Left hindlimb (tissue), 1 donor: ENCODE measurements at places on chromosomes 12 and 14.

- no peak for DNase-seq
Measured at GRCh38 chr14:73428353-73428824, 30.0 kb downstream of the NUMB start.

DNA sequence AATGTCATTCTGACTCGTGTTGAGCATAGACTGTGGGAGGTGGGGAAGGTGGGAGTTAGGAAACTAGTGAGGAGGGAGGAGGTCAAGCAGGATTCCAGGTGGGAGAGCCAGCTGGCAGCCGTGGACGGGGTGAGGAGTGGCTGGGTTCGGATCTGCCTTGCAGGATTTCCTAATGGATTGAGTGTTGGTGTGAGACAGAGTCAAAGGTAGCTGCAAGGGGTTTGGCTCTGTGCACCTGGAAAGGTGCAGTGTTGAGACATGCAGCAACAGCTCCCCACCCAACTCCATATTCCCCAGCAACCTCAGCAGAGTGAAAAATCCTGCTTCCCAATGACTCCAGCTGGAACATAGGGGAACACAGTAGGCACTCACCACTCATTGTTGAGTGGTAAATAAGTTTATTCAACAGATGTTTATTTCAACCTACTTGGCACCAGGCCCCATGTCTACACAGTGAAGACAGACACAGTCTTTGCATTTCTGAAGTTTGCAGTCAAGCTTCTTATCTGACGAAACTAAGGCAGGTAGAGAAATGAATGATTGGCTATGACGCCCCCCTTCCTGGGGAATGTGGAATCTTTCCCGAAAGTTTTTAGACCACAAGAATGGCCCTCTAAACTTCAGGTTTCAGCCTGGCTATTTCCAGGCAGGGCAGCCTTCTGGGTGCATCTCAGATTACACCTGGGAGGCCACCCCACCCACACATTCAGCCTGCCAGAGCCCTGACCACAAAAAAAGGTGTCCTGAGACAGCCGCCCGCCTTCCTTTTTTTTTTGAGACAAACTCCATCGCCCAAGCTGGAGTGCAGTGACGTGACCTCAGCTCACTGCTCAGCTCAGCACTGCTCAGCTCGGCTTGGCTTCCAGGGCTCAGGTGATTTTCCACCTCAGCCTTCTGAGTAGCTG, 37.9 kb upstream of the PLEKHG6 start:
- no peak for DNase-seq

DNA sequence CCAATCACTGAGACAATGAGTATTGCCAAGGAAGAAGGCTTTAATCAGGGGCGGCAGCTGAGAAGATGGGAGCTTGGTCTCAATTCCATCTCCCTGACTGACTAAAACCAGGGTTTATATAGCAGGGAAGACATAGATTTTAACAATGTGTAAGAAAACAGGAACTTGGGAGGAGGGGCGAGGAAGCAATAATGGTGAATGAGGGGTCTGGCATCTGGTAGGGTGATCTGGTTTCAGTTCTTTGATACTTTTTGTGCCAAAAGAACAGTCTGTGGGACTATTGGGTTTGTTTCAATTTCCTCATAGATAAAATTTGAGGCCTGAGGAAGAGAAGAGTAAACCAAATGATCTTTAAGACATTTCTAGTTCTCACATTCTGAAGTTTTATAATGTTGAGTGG, 49.2 kb downstream of the FUT8 start:
- no peak for DNase-seq

DNA sequence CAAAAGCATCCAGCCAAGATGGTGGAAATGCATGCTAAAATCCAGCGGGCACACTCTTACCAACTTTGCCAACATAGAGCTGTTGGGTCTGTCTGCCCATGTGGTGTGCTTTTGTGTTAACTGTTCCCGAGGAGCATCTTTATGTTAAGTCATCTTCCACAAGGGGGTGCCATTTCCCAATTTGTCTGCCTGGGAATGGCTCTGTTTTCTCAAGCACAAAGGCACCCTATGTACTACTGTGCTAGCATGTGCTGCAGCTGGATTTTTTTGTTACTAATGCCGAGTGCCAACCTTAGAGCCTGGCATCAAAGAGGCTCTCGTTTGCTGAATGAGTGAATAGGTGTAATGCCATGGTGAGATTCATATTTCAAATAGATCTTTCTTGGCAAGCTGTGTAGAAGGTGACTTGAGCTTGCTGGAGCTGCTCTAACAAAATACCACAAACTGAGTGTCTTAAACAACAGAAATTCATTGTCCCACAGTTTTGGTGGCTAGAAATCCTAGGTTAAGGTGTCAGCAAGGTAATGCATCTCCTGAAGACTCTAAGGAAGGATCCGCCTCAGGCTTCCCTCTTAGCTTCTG, 74.3 kb downstream of the TRHDE start:
- DNase-seq = peak; percentile 49

DNA sequence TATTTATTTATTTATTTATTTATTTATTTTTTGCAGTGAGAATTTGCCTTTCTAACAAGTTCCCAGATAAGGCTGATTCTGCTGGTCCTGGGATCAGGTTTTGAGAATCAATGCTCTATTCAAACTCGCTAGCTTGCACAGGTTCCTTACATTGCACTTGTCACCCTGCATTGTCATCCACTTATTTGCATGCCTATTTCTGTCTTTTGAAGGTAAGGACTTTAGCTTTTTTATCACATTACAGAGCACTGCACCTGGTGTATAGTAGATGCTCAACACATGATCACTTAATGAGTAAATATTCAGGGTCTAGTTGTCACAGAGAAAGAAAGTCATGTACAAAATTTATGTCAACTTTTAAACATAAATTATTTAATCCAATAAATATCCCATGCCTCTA, 219.7 kb upstream of the BTG1 start:
- no peak for DNase-seq

GRCh38 chr12:47773858-47774580, 981 bp downstream of the SLC48A1 start:
- DNase-seq = no peak

- DNase-seq = peak; percentile 38
Measured at GRCh38 chr14:75088566-75089373, 19.3 kb downstream of the ZC2HC1C start.

DNA sequence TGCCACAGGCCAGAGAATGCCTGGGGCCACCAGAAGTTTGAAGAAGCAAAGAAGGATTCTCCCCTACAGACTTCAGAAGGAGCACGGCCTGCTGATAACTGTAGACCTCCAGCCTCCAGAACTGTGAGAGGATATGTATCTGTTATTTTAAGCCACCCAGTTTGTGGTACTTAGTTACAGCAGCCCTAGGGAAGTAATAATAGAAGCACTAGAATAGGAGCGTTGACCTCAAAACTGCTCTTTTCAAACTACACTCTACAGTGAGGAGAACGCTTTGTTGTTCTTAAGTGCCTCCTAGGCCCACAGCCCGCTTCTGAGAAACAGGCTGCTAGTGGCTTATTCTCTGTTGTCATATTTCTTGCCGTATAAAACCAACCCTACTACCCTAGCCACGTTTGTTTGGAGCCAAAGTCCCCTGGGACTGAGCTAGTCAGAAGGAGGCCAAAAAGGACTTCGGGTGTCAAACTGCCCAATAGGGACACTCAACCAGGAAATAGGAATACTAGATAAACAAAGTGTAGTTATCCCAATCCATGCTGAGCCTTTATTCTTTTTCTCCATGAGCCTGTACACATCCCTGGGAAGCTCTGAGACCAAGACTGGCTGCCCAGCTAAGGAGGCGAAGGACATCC, 38.5 kb upstream of the FRS2 start:
- no peak for DNase-seq

- DNase-seq = peak; percentile 78
Measured at GRCh38 chr12:107607464-107608392, 77.9 kb upstream of the PWP1 start.
